ENCODE measurements at places on chromosomes 3 and 15. TPM values are rescaled to one million over a fixed set of nuclear protein-coding genes. Genes with fewer than 3 reads are reported as not detected.

DNA sequence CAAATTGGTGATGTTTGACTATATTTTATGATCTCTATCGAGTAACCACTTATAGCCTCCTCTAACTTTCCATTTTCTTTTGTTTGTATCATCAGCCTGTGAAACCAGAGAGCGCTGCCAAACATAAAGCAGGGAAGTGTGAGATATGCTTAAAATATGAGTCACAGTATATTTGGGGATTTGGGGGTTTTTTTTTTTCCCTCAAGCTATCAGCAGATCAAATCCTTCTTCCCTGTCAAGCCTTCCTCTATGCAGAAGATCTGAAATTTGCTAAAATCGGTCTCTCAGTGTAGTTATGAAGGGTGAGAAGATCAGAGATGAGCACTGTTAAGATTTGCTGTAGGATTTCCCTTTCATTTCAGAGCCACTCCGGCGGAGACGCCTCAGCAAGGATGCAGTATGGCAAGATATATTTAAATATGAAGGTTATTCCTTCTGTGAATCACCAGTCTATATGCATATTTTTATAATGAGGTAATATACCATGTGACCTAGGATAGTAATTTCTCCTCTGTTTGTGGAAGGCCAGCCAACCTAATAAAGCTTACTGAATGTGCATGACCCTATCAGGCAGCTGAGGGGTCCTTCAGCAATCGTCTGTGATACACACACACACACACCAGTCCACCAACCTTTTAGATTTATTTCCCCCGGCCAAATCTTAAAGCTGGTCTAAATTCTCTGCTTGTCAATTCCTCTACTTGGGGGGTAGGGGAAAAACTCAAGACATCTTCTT lies 474.1 kb downstream of the FOXP1 start:
- ATAC-seq, result peak; percentile 88

DNA sequence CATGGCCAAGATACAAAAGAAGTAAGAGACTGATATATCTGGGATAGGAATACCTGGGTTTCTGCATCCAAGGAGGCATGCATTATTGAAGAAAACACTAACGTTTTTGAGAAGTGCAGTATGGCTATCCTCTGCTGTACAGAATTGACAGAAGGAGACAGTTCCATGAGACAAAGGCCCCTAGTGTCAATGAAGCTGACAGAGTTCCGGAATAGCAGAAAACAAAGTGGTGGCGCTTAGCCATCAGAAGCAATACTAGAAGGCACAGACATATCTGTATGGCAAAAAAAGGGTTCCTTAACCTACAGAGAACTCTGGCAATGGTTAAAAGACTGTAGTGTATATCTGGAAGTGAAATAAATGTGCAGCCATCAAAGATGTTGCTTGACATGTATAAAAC lies 77.8 kb downstream of the VGLL3 start:
- ATAC-seq, result no peak

- peak; percentile 40 for ATAC-seq
These were observed 26.8 kb downstream of the EOGT start for GRCh38 chr3:68986496-68987208.

- no peak for ATAC-seq
These were observed 264.7 kb downstream of the GABRG3 start for GRCh38 chr15:27235681-27236080.

GRCh38 chr15:101206176-101206591 lies 45.7 kb downstream of the CHSY1 start:
- no peak for ATAC-seq

TLR9 gene
- total RNA-seq, result 0.09 TPM
